Stimulated activated CD8-positive, alpha-beta memory T cell treated with anti-CD3 and anti-CD28 coated beads, Interleukin-15, amount 100 ng/mL, for 4 hours (primary cell): ENCODE measurements at places on chromosomes 2 and 18.

- DNase-seq = no peak
Observed at GRCh38 chr2:40220177-40220925, 231.5 kb downstream of the SLC8A1 start.

DNA sequence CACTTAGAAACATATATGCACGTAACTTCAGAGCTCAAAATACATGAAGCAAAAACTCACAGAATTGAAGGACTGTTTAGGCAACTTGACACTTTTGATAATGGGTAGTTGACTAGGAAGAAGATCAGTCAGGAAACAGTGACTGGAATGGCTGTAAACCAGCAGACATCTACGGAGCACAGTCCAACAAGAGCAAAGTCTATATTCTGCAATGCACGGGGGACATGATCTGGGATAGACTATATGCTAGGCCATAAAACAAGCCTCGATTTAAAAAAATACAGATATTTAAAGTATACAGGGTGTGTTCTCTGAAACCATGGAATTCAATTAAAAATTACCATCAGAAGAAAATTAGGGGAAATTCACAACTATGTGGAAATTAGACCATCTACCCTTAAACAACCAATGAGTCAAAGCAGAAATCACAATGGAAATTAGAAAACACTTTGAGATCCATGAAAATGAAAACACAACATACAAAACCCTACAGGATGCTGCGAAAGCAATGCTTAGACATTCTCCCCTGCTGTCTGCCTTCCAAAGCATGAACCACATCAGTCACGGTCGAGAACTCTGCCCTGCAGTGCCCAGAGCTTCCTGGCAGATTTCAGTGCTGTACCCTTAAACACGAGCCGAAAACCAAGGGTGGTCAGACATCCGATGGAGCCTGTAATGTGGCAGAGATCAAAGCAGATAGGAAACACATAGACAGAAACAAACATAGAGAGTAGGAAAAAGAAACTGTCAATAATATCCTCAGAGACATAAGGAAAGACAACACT, 651.9 kb upstream of the HS6ST1 start:
- no peak for DNase-seq

DNA sequence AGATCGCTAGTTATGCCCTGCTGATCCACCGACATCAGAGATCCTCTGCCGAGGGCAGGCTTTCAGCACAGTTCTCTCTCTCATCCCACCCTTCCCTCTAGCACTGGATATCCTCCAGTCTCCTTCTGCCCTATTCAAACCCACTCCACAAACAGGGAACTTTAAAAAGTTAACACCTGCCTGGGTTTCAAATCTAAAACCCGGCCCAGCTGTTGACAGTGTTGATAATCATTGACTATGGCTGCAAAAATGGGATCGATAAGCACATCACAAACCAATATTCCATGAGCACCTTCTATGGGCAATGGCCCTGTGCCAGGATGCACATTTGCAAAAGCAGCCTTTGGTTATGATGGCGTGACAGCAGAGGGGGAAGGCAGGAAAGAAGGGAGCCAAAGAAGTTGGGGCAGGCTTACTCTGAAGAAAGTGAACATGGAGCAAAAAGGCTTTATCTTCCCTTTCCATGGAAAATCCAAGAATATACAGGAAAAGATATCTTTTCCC, 482.3 kb upstream of the KLHL29 start:
- no peak for DNase-seq

DNA sequence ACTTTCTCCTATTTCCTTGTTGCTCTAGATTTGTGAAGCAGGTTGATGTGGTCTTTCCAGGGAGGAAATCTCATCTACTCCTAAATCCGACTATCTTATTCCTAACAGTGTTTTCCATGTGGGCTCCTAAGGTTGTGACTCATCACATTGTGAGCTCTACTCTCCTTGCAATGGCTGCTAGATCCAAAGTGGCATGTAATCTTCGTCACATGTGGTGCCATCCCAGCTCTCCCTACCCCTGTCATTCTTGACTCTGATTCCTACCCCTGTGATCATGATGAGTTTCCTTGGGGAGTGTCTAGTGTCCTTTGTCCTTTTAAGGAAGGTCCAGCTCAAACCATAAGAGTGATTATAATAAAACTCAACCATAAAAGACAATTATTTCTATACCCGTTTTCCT, 47.3 kb upstream of the GULP1 start:
- no peak for DNase-seq

GRCh38 chr2:66885775-66886383, 451.0 kb downstream of the MEIS1 start:
- no peak for DNase-seq

GRCh38 chr2:181892799-181893435, 1.4 kb downstream of the ITPRID2 start:
- no peak for DNase-seq

DNA sequence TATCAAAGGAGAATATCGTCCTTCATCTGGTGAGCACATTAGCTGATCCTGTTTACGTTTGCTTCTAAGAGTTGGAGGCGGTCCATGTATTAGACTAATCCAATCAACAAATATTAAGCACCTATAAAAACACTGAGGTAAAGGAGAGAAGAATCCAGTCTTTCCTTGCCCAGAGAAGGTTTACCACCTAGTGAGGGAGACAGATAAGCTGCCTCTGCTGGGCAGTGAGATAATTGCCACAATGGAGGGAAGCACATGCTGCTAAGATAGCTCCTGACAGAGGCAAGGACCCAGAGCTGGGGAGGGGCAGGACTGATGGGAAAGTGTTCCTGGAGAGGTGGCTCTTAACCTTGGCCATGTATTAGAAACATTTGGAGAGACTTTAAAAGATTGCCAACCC, 36.7 kb upstream of the ST8SIA5 start:
- DNase-seq = no peak

- no peak for DNase-seq
Observed at GRCh38 chr18:23825978-23826405, 136.7 kb downstream of the LAMA3 start.

GRCh38 chr18:76953156-76953555, 130.8 kb downstream of the ZNF236 start:
- DNase-seq = no peak

DNA sequence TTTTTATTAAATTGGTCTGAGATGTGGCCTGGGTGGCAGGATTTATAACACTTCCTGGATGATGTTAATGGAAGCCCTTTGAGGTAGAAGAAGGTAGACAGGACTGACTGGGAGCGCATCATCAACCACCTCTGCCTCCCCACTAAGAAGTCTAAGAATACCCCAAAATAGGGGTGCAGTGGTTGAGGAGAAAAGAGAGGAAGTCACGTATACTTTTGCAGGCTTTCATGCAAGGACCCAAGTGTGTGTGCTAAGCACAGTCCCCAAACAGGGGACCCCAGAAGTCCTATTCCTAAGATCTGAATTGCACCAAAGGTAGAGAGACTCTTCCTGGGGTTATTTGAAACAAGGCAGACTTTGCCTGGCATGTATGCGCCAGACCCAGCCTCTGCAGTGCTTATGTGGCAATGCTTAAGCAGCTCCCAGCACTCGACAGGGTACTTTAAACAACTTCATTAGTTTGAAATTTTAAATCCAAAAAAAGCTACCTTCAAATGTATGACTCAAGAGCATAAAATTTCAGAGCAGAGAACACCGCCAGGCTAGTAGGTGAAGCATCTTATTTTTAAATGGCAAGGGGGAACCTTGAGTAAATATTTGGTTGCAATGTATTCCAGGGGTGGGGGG, 35.3 kb downstream of the BCL2 start:
- no peak for DNase-seq

- no peak for DNase-seq
Observed at GRCh38 chr18:32937066-32937465, 164.2 kb upstream of the KLHL14 start.

GRCh38 chr2:109726379-109727270, 67.5 kb upstream of the RGPD5 start:
- no peak for DNase-seq

DNA sequence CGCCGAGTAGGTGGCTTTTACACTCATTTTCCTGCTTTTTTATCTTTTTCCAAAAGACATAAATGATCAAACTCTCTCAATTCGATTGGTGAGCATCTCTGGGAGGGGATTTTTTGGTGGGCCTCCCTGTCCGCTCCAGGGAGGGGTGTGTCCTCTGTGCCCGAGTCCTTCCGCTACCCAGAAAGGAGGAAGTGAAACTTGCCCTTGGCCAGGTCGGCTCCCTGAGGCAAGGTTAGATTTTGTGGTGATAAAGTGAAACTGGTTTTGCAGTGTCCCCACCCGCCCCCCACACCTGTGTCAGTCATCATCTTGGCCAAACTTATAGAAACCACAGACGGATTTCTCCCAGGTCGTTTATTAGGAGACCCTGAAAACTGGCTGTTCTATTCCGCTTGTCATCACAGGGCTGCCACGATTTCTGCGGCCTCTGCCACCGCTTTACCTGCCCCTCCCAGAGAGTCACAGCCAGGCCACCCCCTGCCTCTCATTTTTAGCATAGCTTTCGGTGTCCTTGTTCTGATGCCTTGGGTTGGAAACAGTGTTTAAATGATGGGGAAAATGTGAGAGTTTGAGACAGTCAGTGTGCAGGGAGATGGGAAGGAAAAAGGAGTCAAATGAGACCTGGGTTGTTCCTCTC, 93.6 kb downstream of the SH3BP4 start:
- no peak for DNase-seq

GRCh38 chr18:13321923-13322322, 103.4 kb downstream of the LDLRAD4 start:
- no peak for DNase-seq

GRCh38 chr18:30684825-30685481, 357.6 kb downstream of the DSC3 start:
- DNase-seq = no peak

- no peak for DNase-seq
Observed at GRCh38 chr2:238521870-238522269, 95.1 kb downstream of the ASB1 start.

DNA sequence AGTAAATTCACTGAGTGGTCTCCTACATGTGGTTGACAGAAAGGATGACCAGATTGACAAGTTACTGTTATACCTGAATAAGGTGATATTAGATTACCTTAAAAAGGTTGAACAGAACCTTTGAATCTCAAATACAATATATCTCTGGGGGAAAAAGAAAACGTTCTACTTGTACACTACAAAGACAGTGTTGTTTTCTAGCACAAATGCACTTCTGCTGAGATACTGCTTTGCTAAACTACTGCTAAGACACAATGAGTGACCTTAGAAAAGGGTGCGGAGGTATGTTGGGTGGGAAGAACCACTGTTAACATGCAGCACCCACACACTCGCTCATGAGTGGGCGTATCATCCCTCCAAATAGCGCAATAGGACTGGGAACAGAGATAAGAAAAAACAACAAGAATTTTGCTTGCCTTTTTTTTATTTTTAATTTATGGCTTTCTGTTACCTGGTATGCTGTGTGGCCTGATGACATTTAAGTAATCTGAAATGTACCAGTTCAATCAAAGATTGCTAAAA, 6.1 kb downstream of the BCL2 start:
- no peak for DNase-seq

DNA sequence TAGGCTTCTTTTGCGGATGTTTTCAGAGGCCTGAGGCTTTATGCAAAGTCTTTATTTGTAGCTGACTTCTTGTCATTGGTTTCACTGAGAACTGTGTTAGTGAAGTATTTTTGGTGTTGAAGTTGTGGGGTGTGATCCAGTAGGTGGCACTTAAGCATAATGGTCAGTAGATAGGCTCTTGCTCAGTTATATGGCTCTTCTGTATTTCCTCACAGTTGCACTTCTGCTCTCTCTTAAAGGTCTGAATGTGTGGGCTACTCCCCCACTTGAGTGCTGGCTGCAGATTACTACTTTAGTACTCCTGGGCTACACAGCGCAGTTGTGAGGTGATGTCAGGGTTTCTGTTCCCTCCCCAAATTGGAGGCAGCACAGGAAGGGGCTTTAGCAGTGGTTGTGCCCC, 133.8 kb upstream of the SCN7A start:
- DNase-seq = no peak

- DNase-seq = no peak
Observed at GRCh38 chr18:42341423-42341822, 386.4 kb downstream of the PIK3C3 start.

DNA sequence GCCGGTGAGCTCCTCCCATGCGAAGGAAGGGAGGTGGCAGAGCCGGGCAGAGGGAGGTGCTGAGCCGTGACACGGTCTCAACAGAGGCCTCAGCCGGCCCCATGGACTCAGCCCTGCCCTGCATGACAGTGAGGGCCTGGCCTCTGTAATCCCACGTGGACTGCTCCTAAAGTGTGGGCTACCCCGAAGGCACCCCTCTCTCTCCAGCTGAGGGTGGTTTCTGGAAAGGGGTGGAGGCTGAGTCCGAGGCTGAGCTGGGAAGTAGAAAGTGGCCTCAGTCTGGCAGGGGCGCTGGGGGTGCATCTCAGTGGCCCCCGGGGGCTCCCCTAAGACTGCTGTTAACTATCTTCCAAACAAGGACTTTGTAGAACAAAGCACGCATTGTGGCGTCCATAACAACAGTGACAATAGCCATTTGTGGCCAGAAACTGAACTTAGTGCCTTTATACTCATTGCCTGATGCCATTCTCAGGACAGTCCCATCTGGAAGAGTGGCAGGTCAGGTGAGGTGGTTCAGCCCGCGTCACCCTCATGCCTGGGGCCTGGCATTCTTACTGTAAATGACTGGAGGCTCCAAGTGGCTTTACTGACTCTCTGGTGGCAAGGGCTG, 192.4 kb downstream of the TWIST2 start:
- DNase-seq = no peak

DNA sequence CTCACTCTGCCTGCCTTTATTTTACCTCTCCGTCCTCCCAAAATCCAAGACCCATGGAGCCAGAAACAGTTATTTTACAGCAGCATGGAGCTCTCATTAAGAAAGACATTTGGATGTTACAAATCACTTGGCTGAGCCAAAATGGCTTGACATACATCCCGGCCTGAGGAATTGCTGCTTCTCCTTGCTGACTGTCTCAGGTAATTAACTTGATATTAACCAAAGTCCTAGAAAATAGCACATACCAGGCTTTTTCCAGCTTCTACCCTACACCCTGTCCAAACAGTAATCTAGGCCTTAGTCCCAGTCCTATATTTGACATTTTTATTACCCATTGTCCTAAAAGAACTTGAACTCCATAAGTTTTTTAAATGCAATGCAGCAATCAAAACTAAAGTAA, 205.0 kb downstream of the TMX3 start:
- DNase-seq = no peak

GRCh38 chr2:207111757-207112156, 54.0 kb downstream of the KLF7 start:
- no peak for DNase-seq

- DNase-seq = no peak
Observed at GRCh38 chr2:66239655-66240054, 195.3 kb upstream of the MEIS1 start.

DNA sequence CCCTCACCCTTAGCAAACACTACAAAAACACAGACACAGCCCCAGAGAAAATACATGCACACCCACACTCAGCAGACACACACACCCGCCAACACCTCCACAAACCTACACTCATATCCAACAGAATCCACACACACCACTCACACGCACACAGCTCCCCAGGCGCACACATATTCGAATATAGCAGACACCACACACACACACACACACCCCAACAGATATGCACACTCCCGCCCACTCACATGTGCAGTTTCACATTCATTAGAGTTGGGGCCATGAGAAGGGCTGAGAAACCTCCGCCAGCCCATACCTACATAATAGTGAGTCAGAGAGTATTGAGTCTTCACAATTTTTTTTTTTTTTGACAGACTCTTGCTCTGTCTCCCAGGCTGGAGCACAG, 29.4 kb upstream of the NOTO start:
- no peak for DNase-seq

GRCh38 chr2:109460553-109461324, 153.0 kb downstream of the SEPTIN10 start:
- DNase-seq = no peak
